Large intestine (tissue), 12 donors: ENCODE measurements at places on chromosomes 11 and 22. TPM values are rescaled to one million over a fixed set of nuclear protein-coding genes. Genes with fewer than 3 reads are reported as not detected.

Gene NCAM1
- polyA plus RNA-seq = 63.0 TPM

Gene GRK3
- 14.2 TPM for polyA plus RNA-seq

Gene LDLRAD3
- polyA plus RNA-seq = 11.1 TPM

GRCh38 chr11:133104009-133104744 is 428.1 kb downstream of the OPCML start:
- no peaks in the 10 kb centered on the region for H3K36me3 ChIP-seq
- no peak for DNase-seq
- no peaks in the 10 kb centered on the region for H3K27me3 ChIP-seq
- no peak overlapping the region for H3K27ac ChIP-seq
- H3K4me3 ChIP-seq = no peak overlapping the region
- no peaks in the 10 kb centered on the region for H3K4me1 ChIP-seq

GRCh38 chr11:103548838-103549237 is 439.6 kb downstream of the DYNC2H1 start:
- peaks cover 4% of the 10 kb centered on the region for H3K4me1 ChIP-seq
- H3K4me3 ChIP-seq = no peak overlapping the region
- H3K36me3 ChIP-seq = no peaks in the 10 kb centered on the region
- no peak overlapping the region for H3K27ac ChIP-seq
- no peaks in the 10 kb centered on the region for H3K27me3 ChIP-seq

- no peaks in the 10 kb centered on the region for H3K36me3 ChIP-seq
- H3K27ac ChIP-seq = no peak overlapping the region
- no peaks in the 10 kb centered on the region for H3K4me1 ChIP-seq
- no peak overlapping the region for H3K4me3 ChIP-seq
These were observed 168.8 kb downstream of the RCN1 start for GRCh38 chr11:32259641-32260081.

DNA sequence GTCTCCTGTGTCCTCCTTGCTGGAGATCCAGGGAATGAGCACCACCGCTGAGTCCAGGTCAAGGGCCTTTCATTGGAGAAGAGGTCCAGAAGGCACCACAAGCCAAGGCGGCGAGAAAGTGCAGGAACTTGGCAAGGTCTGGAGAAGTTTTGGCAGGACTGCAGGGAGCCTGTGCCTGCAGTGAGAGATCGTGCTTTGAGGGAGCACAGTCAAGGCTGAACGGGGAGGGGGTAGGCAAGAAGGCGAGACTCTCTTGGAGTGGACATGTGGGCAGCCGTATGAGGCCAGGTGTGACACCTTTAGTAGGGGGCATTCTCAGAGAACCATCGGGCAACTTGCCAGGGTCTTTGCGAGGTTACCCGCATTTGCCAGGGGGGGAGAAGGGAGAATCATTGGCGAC is 30.5 kb downstream of the LRRC10B start:
- H3K4me1 ChIP-seq = peaks cover 6% of the 10 kb centered on the region
- DNase-seq = no peak
- H3K36me3 ChIP-seq = no peaks in the 10 kb centered on the region
- H3K4me3 ChIP-seq = no peak overlapping the region

DNA sequence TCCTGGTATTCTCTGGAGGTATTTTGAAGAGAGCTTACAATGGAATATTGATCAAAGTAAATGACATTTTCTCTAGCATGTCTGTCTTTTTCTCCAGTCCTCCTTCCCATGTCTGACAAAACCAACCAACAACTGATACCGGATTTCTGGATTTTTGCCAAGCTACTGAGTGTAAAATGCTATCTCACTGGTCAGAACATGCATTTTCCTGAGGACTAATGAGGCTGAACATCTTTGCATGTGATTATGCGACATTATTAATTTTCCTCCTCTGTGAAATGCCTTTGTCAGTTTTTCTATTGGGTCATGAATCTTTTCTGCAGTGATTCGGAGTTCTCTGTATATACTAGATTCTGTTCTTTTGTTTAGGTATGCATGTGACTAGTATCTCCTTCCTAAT is 51.4 kb downstream of the CDON start:
- H3K4me1 ChIP-seq = peaks cover 5% of the 10 kb centered on the region
- H3K27ac ChIP-seq = no peak overlapping the region
- DNase-seq = no peak

GRCh38 chr11:4087551-4087950 is 7.0 kb upstream of the RRM1 start:
- H3K27ac ChIP-seq = no peak overlapping the region
- no peak overlapping the region for H3K4me3 ChIP-seq
- H3K4me1 ChIP-seq = no peaks in the 10 kb centered on the region
- DNase-seq = no peak
- no peaks in the 10 kb centered on the region for H3K27me3 ChIP-seq
- H3K36me3 ChIP-seq = peaks cover 38% of the 10 kb centered on the region

DNA sequence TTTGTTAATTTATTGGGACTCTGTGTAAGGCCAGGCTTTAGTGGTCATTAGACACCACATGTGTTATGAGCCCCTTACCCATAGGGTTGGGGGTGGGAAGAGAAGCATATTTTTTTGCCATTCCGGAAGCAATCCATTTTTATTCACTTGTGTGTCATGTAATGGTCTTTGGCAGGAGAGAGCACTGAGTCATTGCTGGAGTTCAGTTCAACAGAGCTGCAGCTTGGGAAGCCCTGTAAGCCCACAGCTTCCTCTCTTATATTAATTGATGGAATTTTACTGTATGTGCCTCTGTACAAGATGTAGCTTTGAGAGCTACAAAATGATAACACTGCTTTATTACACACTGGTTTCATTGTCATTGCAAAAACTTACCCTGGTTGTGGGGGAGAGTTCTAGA is 177.3 kb upstream of the SORL1-AS1 start:
- no peak overlapping the region for H3K27ac ChIP-seq
- no peaks in the 10 kb centered on the region for H3K27me3 ChIP-seq
- H3K4me1 ChIP-seq = no peaks in the 10 kb centered on the region
- DNase-seq = no peak
- H3K4me3 ChIP-seq = no peak overlapping the region

- H3K4me1 ChIP-seq = no peaks in the 10 kb centered on the region
- H3K36me3 ChIP-seq = no peaks in the 10 kb centered on the region
- H3K27me3 ChIP-seq = no peaks in the 10 kb centered on the region
- H3K4me3 ChIP-seq = no peak overlapping the region
These were observed 535.9 kb upstream of the FAT3 start for GRCh38 chr11:91688672-91689071.

DNA sequence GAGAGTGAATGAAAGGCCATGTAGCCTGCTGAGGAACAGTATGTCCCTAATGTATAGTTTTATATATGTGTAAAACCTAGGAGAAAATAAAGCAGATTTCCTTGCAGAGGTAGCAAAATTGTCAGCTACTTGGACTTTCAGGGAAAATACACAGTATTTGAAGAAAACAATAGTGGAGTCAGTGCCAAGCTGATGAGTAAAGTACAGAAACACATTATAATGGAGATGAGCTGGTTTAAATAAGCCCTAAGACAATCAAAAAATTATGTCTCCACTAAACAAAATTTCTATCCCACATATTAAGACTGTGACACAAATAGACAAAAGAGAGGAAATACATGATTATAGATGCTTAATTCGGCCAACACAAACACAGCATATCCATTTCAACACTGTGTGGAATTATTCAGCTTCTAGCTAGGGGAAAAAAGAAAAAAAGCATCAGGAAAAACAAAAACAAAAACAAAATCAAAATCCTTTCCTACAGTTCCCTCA is 75.9 kb downstream of the MAML2 start:
- no peaks in the 10 kb centered on the region for H3K4me1 ChIP-seq
- H3K4me3 ChIP-seq = no peak overlapping the region
- H3K27me3 ChIP-seq = no peaks in the 10 kb centered on the region
- no peak overlapping the region for H3K27ac ChIP-seq
- DNase-seq = no peak
- no peaks in the 10 kb centered on the region for H3K36me3 ChIP-seq

GRCh38 chr11:117933930-117934329 is 4.7 kb upstream of the TMPRSS13 start:
- no peak overlapping the region for H3K4me3 ChIP-seq
- no peaks in the 10 kb centered on the region for H3K27me3 ChIP-seq
- H3K27ac ChIP-seq = peak overlapping the region; percentile 61
- no peak for DNase-seq
- peaks cover 27% of the 10 kb centered on the region for H3K4me1 ChIP-seq
- H3K36me3 ChIP-seq = no peaks in the 10 kb centered on the region
